Uterus (tissue), 4 donors: ENCODE measurements at places on chromosomes 6 and 20. TPM values are rescaled to one million over a fixed set of nuclear protein-coding genes. Genes with fewer than 3 reads are reported as not detected.

DNA sequence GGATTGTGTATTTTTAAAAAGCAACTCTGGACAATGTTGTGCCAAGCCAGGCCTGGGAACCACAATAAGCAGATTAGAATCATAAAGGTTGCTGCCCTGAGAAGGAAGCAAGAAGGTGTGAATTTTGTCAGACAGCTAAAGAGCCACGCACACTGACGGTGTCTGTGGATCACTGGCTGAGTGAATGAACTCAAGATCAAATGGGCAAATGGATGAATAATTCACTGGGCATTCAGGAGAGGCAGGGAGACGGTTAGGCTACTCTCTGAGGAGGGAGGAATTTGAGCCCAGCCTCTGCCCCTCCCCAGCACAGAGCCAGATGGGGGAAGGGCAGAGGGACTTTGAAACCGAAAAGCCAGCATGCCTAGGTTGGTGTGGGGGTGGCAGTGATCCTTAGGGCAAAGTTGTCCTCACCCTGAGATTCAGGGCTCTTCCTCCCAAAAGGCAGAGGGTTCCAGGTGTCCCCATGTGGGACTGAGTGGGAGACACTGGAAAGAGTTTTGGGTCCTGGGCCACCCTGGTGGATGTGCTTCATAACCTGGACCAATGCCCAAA, 19.5 kb upstream of the SLC22A7 start:
- DNase-seq: no peak

DNA sequence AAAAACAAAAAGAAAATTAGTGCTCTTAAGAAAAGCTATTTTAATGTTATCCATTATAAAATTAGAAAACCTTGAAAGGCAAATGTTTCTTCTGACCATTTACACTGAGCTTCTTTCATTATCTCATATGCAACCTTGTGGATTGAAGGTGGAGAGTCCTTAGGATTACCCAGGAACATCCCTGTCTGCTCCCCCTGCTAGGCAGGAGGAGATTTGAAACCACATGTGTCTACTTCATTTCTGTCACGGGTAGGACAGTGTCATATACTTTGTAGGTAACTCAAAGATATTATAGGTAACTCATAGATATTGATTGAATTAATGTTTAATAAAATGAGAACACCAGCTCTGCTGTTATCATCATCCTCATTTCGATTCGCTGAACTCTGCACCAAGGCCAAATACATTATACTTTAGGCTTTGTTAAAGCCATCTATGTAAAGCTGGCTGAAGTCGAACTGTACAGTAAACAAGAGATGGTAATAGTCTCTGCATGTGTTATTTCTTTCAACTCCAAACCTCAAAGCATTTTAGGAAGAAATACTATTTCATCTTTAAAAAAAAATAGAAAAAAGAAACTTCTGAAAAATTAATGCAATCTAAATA, 49.5 kb downstream of the HDAC2 start:
- no peak for DNase-seq

- DNase-seq: no peak
These were observed 20.5 kb downstream of the NCR2 start for GRCh38 chr6:41355952-41356351.

GRCh38 chr6:149230712-149231460, 86.6 kb upstream of the TAB2 start:
- no peak for DNase-seq

DNA sequence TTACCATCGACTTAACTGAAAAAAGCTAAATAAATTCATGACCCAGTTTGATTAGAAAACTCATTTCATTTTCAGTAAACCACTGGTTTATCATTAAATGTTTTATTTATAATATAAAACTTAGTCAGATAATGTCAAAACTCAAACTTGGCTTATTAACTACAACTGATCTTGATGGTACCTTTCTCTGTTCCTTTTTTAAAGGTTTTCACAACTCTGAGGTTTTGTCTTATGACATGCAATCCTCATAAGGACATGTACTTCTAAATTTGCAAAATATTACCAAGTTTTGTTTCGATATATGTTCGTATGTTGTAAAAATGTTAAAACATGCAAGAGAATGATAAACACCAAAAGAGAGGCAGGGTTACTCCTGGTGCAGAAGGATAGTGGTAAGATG, 82.5 kb upstream of the PDE10A start:
- DNase-seq: no peak

- no peak for DNase-seq
These were observed 350.4 kb downstream of the TENT5A start for GRCh38 chr6:81401970-81402690.

GRCh38 chr6:134683783-134684422, 266.0 kb downstream of the ALDH8A1 start:
- DNase-seq: no peak

GRCh38 chr20:5974531-5974930, 24.1 kb downstream of the MCM8 start:
- no peak for DNase-seq

DNA sequence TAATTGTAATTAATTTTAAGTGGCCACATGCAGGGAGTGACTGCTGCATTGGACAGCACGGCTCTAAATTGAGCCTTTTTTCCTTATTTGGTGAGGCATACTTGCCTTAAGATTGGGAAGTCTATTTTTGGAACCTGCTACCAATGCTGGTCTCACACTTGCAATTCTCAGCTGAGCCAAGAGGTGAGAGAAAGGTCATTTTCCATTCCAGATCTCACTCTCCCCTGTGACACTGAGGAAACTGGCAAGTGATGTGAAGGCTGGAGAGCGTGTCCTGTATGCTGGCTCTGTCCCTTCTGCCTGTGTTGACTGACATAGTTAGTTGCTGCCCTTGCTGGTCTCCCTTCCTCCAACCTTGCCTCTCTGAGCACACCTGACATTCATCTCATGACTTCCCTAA, 735 bp upstream of the MOG start:
- DNase-seq: no peak

- no peak for DNase-seq
These were observed 1.4 kb downstream of the PHACTR1 start for GRCh38 chr6:12718015-12718414.

- DNase-seq: no peak
These were observed 41.7 kb downstream of the AKIRIN2 start for GRCh38 chr6:87660226-87660911.

- DNase-seq: no peak
These were observed 606.4 kb downstream of the KHDRBS2 start for GRCh38 chr6:61679625-61680024.

DNA sequence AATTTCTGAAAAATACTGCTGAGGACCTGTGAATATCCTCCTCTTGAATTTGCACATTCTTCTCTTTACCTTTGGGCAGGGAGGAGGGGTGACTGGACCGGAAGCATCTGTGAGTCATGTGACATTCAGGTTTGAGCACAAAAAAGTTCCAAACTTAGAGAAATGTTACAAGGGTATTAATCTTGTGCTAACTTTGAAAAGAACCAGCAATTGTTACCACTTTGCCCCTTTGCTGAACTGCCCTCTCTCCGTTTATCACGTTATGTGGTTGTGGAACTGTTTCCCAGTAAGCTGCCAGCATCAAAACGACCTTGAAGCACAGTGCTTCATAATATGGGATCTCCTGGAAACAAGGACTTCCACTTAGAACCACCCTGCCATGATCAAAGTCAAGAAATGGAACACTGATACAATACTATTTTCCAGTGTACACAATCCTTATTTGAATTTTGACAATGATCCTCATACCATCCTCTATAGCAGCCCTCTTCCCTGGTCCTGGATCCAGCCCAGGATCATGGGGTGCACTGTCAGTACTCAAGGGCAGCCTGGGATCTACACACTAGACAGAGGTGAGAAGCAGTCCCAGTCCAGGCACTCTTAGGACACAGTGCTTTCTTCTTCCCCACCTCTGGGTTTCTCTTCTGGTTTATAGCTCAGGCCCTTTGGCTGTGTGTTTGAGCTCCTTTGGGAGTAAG, 2.3 kb upstream of the TUBB1 start:
- no peak for DNase-seq

The SSTR4 gene
- not detected for total RNA-seq

The F13A1 gene
- total RNA-seq: 58.8 TPM

The LINC00237 gene
- not detected for total RNA-seq

The HMGCLL1 gene
- 1.5 TPM for total RNA-seq
